ENCODE measurements at places on chromosomes 16 and 17.

DNA sequence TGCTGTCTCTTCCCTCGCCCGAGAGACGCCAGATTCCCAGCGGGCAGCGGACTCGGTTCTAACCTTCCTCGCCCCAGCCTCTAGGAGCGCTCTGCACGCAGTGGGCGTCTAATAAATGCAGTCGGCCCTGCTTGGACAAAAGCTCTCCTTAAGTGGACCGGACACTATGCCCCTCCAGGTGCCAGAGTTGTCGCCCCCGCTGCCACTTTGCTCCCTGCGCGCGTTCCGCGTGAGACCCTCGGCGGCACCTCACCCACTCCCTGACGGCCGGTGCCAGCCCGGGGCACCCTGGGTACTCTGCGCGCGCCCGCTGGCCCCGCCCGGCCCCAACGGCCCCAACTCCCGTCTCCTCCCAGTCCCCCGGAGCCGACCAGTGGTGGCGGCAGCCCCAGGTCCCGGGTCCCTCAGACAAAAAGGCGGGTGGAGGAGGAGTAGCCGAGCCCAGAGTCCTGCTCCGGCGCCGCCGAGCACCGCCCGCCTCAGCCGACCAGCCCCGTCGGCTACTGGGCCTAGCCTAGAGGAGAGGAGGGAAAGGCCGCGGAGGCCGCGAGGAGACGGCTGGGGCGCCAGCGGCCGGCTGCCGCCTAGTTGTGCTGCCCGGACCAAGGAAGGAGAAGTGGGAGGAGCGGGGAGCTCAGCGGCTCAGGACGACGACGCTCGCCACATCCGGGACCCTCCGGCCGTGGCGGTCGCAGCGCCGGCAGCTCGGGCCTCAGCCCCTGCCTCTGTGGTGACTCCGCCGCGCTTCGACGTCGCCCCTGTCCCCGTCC is 123.0 kb downstream of the GOSR1 start:
- DNase-seq, result peak; percentile 26

- DNase-seq, result no peak
Measured at GRCh38 chr17:50608700-50609379, 25.8 kb upstream of the ABCC3 start.

- no peak for DNase-seq
Measured at GRCh38 chr16:85084841-85085510, 27.3 kb downstream of the CIBAR2 start.

DNA sequence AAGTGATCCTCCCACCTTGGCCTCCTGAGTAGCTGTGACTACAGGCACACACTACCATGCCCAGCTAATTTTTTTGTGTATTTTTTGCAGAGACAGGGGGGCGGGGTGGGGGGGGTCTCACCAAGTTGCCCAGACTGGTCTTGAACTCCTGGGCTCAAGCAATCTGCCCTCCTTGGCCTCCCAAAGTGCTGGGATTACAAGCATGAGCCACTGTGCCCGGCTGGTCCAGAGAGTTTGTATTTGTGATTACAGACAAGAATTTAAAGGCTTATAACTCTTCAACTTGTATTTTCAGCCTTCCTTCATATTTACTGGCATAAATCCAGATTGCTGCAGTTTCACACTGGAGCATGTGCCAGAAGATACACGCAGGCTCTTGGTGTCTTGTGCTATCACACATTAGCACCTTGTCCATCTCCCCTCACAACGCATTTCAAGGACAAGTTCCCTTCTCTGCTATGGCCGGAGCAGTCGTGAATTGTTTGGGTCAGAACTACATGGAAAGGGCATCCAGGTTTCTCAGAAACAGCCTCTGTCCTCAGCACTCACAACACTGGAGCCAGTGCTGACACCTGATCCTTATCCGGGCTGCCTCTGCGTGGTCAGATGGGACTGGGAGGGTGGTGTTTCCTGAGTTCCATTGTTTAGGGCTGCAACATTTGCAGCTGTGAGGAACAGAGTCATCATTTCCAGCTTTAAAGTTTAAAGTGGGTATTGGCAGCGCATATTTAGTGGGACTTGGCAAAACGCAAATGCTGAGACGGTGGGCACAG is 28.1 kb downstream of the WSCD1 start:
- DNase-seq, result no peak

GRCh38 chr17:64092113-64092512 is 37.8 kb downstream of the ERN1 start:
- no peak for DNase-seq

GRCh38 chr17:77890771-77891170 is 67.7 kb upstream of the TNRC6C start:
- DNase-seq, result no peak

GRCh38 chr17:34776456-34777443 is 184.5 kb downstream of the CCT6B start:
- no peak for DNase-seq

GRCh38 chr16:86509759-86510464 is 415 bp upstream of the FOXF1 start:
- DNase-seq, result no peak

GRCh38 chr16:48537275-48537674 is 72.7 kb downstream of the N4BP1 start:
- no peak for DNase-seq

DNA sequence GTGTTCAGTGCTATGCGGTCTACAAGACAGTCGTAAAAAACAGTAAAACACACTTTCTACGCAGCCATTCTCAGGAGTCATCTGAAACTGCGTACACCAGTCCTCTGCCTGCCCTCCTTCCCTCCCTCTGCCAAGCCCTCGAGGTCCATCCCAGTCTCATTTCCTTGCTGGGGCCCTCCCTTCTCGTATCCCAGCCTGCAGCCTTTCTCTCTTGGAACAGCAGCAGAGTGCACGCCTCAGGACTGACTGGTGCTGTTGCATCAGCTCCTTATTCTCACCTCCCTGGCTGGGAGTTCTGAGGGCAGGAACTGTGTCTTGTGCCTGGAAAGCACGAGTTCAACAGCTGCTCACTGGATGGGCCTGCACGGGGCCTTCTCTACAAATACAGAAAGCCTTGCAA is 12.5 kb downstream of the FAHD1 start:
- DNase-seq, result no peak

- DNase-seq, result no peak
Measured at GRCh38 chr17:79116575-79117368, 42.1 kb downstream of the ENGASE start.

DNA sequence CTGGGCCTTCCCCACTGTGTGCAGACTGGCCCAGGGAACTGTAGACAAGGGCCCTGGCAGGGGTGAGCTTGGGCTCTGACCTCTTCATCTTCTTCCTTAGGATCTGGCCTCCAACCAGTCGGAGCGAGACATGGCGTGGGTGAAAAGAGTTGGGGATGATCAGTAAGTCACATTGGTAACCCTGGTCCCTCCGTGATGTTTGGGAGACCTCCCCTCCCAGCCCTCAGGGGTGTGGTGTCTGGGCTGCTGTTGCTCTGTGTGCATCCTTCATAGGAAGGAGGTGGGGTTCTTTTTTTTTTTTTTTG is 5.5 kb downstream of the TBKBP1 start:
- DNase-seq, result no peak

DNA sequence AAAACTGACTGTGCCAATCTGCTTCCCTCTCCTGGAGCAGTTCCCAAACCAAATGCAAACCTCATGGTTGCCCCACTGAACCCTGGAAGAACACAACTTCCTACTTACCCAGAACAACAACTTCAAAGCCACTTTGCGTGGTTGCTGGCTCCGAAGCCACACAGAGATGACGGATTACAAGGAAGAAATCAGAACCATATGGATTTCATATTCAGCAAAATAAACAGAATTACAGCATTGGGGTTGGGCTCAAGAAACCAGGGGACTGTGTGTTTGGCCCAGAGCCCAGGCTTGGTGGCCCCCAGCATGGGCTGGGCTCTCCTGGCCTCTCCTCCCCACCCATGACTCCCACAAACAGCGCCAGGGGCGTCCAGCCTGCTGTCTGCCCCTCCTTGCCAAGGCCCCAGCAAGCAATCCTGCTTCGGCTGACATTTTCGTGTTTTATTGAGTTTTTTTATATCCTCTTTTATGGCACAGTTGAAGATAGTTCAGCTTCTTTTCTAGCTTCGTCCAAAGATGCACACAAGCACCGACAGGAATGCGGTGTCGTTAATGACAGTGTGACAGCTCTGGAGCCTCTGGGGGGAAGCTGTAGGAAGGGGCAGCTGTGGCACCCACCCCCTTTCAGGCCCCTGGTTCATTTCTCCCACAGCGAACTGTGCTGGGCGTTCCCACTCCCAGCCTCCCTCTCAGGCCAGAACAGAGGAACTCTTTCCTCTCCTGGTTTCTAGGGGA is 137.1 kb downstream of the GAS7 start:
- DNase-seq, result no peak

DNA sequence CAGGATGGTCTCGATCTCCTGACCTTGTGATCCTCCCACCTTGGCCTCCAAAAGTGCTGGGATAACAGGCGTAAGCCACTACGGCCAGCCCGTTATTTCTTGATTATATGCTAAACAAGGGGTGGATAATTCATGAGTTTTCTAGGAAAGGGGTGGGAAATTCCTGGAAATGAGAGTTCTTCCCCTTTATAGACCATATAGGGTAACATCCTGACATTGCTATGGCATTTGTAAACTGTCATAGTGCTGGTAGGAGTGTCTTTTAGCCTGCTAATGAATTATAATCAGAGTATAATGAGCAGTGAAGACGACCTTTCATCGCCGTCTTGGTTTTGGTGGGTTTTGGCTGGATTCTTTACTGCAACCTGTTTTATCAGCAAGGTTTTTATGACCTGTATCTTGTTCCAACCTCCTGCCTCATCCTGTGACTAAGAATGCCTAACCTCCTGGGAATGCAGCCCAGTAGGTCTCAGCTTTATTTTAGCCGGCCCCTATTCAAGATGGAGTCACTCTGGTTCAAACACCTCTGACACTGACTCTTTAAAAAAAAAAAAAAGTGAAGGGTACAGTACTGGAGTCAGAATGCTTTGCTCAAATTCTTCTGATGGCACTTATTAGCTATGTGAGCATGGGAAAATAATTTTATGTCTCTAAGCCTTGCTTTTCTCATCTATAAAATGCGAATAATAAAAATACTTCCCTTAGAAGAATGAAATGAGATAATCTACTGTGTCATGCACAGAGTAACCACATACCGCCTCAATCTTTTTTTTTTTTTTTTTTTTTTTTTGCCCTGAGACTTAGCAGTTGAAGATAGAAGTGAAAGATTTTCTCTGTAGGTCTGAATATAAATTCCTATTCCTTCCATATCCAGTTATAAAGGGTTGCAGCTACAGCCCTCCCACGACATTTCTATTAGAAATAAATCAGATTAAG is 5.1 kb upstream of the CALCOCO2 start:
- no peak for DNase-seq

DNA sequence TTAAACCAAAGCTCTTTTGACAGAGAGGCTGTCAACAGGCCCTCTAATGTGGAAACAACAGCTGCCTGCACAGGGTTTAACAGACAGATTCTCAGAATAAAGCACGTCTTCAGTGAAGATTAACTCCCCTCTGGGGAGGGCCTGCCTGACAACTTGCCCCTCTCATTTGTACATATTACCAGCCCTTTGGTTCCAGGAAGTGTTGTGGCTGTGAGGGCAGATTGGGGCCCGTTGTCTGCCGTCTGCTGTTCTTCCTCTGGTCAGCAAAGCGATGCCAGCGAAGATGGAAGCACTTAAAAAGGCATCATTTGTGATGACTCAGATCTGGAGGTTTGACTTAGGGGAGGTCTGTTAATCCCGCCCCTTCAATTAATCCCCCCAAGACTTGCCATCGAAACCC is 177.0 kb upstream of the IRX6 start:
- no peak for DNase-seq

GRCh38 chr16:85610446-85611193 is 2.5 kb upstream of the GSE1 start:
- DNase-seq, result peak; percentile 83

- no peak for DNase-seq
Measured at GRCh38 chr17:62692721-62693431, 65.4 kb downstream of the MRC2 start.

GRCh38 chr17:77690271-77691161 is 268.0 kb upstream of the TNRC6C start:
- no peak for DNase-seq

GRCh38 chr17:82623707-82624106 is 24.5 kb downstream of the WDR45B start:
- no peak for DNase-seq

DNA sequence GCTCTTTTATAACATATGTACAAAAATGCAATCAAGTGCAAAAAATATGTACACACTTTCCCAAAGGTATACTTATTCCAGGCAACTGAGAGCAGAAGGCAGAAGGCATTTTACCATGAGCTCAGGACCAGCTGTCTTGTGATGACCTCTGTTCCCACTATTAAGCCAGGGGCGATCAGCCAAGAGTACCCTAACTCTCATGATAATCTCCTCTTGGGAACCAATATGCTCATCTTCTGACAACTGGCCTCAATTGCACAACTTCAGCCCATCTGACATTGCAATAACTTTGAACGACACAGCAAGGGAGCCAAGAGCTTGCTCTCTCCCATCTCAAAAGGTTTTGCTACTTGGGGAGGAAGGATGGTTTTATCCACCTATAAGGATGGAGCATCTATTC is 471.9 kb downstream of the HS3ST3B1 start:
- no peak for DNase-seq

- no peak for DNase-seq
Measured at GRCh38 chr17:72898725-72899124, 193.8 kb downstream of the SLC39A11 start.

- no peak for DNase-seq
Measured at GRCh38 chr16:896261-897199, 74.3 kb downstream of the LMF1 start.

GRCh38 chr16:53804467-53804866 is 100.5 kb downstream of the FTO start:
- no peak for DNase-seq

- DNase-seq, result peak; percentile 33
Measured at GRCh38 chr16:3879887-3880564, 487 bp downstream of the CREBBP start.

- DNase-seq, result no peak
Measured at GRCh38 chr17:55341432-55341831, 76.7 kb downstream of the HLF start.

GRCh38 chr16:84806256-84806889 is 13.4 kb upstream of the CRISPLD2 start:
- no peak for DNase-seq

DNA sequence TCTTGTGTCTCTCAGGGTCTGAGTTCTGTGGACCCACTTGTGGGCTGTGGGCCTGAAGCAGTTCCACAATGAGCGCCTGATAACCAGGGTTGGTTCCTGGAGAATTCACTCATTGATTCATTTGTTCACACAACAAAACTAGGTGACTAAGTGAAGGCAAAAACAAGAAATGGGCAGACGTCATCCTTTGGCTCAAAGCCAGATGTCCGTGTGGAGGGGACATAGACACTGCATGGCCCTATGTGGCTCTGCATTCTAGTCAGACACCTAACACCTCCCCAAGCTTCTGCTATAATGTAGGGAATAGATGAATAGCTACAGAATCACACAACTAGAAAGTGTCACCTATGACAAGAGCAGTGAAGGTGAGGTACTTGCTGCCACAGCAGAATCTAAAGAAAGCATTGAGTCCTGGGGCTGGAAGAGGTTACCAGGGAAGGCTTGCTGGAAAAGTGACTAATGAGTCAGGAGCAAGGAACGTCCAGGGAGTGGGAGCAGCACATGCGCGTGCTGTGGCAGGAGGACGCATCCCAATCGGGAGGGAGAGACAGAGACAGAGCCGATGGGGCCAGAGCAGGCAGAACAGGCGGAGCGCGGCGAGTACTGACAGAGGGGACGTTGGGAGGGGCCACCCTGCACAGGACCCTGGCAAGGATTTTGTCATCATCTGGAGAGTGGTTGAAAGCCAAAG is 58.9 kb downstream of the CES1 start:
- DNase-seq, result no peak
